NCI-H1417 (cell line): ENCODE measurements at places on chromosomes 7 and 10.

DNA sequence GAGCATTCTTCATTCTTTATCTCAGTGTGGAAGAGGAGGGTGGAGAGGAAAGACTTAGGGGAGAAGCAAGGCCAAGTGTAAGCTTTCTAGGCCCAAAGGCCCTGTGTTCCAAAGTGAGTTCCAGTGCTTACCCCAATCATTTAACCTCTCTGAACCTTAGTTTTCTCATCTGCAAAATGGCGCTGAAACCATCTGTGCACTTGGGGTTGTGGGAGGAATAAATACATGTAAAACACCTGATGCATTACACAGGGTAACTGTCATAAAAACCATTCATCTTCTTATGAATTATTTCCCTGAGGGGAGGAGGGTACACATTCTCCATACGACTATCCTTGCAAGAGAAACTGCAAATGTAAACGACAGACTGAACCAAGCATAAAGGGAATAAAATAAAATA lies 19.0 kb downstream of the PIK3AP1 start:
- DNase-seq: no peak

- no peak for DNase-seq
These were observed 288.0 kb upstream of the LRGUK start for GRCh38 chr7:133839121-133839520.

GRCh38 chr7:33107136-33108066 lies 1.8 kb downstream of the RP9 start:
- peak; percentile 12 for DNase-seq

GRCh38 chr7:133859871-133860450 lies 267.2 kb upstream of the LRGUK start:
- peak; percentile 17 for DNase-seq
